ENCODE measurements at places on chromosomes 7 and 10. TPM values are rescaled to one million over a fixed set of nuclear protein-coding genes. Genes with fewer than 3 reads are reported as not detected.

GRCh38 chr7:111531993-111532392 lies 30.3 kb downstream of the IMMP2L start:
- no peak for DNase-seq

- no peak for DNase-seq
These were observed 75.0 kb upstream of the AFAP1L2 start for GRCh38 chr10:114479307-114479706.

GRCh38 chr10:29056729-29057128 lies 232.1 kb upstream of the LYZL1 start:
- no peak for DNase-seq

GRCh38 chr7:28112012-28112411 lies 68.6 kb downstream of the JAZF1 start:
- no peak for DNase-seq

GRCh38 chr10:2427412-2427811 lies 639.9 kb upstream of the PFKP start:
- no peak for DNase-seq

GRCh38 chr7:134660961-134661376 lies 14.3 kb downstream of the BPGM start:
- DNase-seq, result peak; percentile 88

DNA sequence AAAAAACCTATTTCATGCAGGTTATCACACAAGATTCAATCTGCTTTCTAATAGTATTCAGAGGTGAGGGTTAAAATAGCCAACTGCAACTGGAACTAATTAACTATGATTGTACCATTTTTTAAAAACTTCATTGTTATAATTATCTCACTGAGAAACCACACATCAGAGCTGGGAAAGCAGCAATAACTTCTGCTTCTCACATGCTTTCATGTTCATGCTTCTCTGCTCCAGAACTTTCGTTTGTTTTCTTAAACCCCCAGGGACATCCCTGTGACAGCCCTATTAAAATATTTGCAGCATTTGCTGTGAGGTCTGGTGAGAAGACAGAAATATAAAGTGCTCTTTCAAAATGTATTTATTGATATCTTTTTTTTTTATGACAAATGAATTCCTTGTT lies 389.0 kb upstream of the SORCS1 start:
- peak; percentile 7 for DNase-seq

DNA sequence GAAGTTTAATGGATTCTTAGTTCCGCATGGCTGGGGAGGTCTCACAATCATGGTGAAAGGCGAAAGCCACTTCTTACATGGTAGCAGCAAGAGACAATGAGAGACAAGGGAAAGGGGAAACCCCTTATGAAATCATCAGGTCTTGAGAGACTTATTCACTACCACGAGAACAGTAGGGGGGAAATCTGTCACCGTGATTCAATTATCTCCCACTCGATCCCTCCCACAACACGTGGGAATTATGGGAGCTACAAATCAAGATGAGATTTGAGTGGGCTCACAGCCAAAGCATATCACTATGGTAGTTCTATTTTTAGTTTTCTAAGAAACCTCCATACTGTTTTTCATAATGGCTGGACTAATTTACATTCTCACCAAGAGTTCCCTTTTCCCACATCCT lies 36.7 kb downstream of the SPAM1 start:
- no peak for DNase-seq

DNA sequence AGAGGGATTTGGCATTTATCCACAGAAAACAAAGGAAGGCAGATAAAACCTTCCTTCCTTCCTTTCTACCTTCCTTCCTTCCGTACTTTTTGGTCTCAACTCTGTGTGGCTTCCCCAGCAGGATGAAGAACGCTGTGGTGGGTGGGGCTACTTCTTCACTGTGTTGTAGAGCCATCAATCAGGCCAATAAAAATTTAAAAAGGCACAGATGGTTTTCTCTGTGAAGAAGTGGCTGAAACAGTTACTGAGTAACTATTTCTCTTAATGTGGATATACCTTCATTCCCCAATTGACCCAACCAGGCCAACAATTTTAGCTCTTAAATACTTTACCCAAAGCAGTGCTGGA lies 75.8 kb downstream of the ZNF92 start:
- no peak for DNase-seq

- DNase-seq, result peak; percentile 31
These were observed 92.3 kb downstream of the NKX6-2 start for GRCh38 chr10:132693676-132694075.

DNA sequence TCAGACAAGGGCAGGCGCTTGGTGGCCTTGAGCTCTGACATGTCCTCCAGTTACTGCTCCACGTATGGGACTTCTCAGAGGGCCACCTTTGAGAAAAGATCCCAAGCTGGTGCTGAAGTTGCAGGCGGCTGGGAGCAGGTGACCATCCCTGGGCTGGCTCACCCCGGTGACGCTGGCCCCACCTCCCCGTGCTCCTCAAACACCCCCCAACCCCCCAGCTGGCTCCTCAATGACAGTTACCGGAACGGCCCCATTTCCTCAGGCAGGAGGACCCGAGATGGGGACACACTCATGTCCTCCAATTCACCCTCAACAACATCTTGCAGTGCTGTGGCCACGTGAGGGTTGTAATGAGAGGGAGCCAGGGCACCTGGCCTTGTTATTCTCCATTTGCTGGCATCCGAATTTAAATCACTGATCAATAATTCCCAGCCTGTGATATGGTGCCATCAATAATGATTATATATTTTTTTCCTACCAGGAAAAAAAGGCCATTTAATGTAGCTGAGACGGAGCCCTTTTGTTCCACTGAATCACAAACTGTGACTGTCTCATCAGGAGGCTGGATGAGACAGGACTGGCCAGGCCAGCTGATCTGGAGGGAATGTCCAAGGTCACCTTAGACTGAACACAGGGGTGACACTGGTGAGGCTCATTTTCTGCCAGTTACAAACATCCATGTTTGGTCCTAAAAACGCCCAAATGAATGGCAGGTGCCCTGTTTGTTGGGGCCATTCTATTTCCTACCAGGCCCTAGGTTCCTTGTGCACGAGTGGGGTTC lies 64.5 kb downstream of the CHST15 start:
- DNase-seq, result no peak

DNA sequence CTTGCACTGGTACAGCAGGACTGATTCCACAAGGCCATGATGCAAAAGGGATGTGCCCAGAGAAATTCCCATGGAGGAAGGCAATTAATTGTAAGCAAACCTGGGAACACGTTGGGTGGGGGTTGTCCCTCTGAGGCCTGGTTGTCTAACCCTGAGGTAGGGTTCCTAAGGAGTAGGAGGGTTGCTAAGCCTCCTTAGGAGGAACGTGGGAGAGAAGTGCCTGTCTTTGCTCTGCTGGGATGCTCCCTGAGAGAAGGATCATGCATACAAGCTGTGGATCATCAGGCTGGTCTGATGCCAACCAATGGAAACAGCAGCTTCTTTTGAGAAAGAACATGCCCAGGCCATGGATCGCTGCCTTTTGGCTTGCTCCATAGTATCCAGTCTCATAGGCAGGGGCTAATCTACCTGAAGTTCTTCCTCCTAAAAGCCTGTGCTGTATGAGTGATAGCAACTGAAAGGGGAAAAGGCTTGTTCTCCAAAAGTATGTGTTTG lies 203.7 kb upstream of the NPVF start:
- DNase-seq, result no peak

DNA sequence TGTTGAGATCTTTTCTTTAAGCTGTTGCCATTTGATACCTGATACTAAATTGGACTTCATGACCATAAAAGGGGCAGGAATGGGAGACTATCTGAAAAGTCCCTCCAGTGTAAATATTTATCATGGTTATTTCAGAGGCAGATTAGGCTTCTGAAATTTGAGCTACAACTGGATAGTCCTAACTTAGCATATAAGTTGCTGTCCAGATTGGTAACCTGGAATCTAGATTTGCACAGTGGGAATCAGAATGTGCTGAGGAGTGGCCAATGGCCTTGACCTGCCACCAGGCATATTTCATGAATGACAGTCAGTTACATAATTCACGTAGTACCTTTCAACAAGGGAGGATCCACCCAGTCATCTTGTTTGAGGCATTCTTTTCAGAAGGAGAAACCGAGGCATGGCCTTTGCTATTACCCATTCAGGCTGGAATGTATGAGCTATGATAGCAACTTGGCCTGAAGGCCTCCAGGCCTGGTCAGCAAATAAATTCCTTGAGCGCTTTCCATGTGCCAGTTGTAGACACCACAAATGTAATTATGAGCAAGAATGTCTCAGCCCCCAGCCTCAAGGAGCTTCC lies 80.0 kb downstream of the EEPD1 start:
- peak; percentile 77 for DNase-seq

GRCh38 chr7:149005427-149006344 lies 22.6 kb downstream of the PDIA4 start:
- DNase-seq, result peak; percentile 55

Gene STOX1
- polyA plus RNA-seq, result not detected

Gene GRM3
- polyA plus RNA-seq, result not detected

Gene SMKR1
- polyA plus RNA-seq, result not detected

Gene H2BK1
- not detected for polyA plus RNA-seq

Gene ZPBP
- polyA plus RNA-seq, result not detected

Gene PNLIP
- not detected for polyA plus RNA-seq

All from IMR-90 (cell line).